ENCODE measurements at places on chromosomes 2 and 18.

GRCh38 chr18:79975985-79976680, 11.7 kb downstream of the HSBP1L1 start:
- no peak for DNase-seq

GRCh38 chr18:24695168-24695567, 234.7 kb downstream of the HRH4 start:
- DNase-seq: no peak

- DNase-seq: no peak
Measured at GRCh38 chr2:58651930-58652329, 410.8 kb upstream of the FANCL start.

- no peak for DNase-seq
Measured at GRCh38 chr18:79718126-79718525, 38.5 kb downstream of the CTDP1 start.

DNA sequence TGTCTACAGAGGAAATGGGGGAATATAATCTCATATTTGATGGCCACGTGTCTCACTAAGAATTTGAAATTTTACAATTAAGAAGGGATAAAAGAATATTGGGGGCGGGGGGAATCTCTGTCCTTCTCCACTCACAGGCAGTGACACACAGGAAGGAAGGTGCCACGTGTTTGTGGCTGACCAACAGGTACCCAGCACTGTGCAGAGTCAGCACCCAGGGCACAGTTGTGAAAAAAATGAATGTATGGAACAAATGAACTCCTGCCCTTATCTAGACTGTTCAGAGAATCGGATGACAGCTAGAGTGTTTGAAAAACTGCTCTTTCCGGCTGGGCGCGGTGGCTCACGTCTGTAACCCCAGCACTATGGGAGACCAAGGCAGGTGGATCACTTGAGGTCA, 317.0 kb upstream of the MYT1L start:
- no peak for DNase-seq

DNA sequence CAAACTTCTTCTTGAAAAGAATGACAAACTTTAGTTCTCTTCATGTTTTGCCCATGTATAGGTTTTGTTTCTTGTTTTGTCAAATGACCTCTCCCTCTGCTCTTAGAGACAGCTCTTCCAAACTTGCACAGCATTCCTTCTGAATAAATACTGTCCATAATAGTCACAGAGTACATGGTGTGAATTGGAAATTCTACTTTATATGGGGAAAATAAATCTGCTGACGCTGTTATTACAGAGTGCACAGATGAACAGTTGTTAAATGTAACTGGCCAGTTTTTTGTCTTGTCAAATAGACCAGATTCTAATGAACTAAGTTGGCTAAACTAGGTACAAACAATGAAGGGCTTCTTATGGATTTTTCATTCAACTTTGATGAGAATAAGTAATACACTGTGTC, 115.8 kb upstream of the DTNA start:
- no peak for DNase-seq

DNA sequence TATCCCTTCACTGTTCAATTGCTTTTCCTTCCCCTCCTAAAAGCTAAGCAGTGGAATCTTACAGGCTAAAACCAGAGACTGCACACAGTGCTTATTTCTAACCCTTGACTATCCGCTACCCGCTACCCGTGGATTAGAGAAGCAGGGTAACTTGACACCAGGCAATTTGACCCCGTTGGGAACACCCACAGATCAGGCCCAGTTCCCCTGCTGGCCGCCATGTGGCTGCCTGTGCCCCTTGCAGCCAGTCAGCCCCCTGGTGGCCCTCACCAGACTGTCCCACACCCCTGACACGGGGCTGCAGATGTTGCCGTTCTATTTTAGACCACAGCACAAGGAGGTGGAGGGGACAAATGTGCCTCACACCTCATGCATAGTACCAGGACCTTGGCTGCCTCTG, 74.8 kb downstream of the TXNL1 start:
- no peak for DNase-seq

GRCh38 chr2:20241973-20242726, 17.2 kb upstream of the SDC1 start:
- no peak for DNase-seq

DNA sequence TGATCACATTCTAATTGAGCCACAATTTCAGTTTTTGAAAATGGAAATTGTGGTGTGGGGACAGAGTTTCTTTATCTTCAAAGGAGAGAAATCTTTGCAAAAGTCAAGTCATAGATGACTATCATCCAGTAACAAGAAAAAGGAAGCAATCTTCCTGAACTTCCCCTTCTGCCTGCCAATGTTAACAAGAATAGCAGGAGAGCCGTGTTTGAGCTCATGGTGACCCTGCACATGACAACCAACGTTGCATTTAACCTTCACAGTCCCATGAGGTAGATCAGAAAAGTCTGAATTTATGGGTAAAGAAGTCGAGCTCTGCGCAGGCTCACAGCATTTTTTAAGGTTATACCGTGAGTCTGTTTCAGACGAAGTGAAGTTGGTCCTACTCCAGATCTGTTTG, 454.9 kb downstream of the LPIN1 start:
- no peak for DNase-seq

- no peak for DNase-seq
Measured at GRCh38 chr2:235373171-235373570, 120.7 kb upstream of the AGAP1 start.

DNA sequence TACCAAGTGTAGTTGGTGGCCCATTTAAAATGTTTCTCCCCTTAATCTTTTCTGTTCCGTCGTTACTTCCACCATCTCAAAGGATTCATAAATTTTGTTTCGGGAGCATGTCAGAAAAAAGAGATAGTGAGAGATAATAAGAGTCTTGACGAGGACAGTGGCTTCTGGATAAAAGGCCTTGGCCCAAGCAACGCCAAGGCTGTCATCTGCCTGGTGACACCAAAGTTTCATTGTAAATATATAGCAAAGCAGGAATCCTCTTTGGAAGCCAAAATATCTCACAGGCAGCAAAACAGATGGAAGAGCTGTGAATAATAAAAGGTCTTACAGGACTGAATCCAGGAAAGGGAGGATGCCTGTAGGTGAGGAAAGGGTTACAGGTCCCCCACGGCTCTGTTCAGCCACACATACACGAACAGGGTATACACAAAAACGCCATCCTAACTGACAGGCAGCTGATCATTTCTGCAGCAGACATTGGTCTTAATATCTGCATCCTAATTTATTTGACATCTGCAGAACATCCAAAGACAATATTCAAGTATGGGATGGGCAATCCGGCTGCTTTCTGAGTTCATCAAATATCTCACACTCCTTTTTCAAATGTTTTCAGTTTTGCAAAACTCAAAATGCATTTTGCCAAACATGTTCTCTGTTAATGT, 382.8 kb downstream of the OSR1 start:
- DNase-seq: no peak

GRCh38 chr2:28325173-28325566, 67.5 kb upstream of the FOSL2 start:
- no peak for DNase-seq

DNA sequence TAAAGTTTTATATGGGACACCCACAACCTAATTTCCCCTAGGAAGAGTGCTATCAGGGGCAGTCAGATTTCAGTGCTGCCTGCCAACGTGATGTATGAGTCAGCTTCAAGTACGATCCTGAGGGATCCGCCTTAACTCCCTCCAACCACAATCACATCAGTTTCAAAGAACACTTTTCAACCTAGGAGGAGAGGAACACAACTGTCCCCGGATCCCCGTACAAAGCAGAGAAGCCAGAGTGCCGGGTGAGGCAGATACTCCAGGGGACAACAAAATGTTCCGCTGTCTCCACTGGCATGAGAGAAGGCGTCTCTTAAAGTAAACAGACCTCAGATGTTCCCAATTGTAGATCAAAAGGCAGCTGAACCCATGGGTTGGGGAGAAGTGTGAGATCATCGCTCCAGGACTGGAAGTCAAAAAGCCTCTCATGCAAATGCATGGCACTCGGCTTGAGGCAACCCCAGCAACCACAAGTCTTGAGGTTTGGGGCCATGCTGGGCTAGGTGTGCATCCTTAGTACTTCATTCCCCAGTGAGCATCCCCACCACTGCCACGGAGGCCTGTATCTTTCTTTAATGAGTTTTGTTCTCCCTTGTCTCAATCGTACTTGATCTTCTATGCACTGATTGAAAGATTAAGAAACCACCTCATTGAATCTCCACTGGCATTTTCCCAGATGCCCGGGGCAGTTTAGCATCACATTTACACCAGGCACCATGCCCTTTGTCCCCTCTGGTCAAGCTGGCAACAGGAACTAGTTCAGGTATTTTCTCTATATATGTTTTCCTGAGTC, 91.0 kb upstream of the CCBE1 start:
- no peak for DNase-seq

- no peak for DNase-seq
Measured at GRCh38 chr2:177501186-177501585, 108.6 kb downstream of the AGPS start.

DNA sequence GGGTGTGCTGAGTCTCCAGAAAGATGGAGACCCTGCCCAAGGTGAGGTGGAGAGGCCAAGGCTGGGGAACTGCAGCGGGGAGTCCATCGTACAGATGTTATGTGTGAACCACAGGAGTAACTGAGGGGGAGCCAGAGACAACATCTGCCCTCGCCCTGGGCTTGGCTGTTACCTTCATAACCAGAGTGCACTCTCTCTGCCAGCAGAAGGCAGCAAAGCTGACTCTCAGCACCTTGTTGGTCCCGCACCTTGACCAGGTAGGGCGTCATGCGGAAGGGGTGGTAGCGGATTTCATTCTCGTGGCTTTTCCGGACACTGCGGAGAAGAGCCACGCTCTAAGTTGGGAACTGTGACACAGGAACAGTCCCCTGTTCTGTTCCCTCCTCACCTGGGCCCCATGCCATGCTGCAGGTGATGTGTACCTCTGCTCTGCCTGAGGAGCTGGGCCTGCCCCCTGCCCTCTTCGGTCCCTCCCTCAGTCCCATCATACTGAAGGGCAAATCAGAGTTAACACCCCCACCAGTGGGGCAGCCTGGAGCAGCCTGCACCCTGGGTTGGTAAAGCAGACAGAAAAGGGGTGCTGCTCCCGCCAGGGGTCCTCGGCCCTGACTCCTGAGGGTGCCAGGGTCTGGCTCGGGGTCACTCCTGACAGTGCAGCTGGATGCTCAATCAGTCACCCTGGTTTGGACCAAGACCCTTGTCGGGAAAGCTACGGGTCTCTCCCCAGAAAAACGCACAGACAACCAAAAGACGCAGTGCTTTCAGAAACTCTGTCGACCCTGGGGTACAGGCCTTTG, 20.3 kb downstream of the PER2 start:
- DNase-seq: no peak

- no peak for DNase-seq
Measured at GRCh38 chr2:8754106-8754776, 72.4 kb downstream of the ID2 start.

DNA sequence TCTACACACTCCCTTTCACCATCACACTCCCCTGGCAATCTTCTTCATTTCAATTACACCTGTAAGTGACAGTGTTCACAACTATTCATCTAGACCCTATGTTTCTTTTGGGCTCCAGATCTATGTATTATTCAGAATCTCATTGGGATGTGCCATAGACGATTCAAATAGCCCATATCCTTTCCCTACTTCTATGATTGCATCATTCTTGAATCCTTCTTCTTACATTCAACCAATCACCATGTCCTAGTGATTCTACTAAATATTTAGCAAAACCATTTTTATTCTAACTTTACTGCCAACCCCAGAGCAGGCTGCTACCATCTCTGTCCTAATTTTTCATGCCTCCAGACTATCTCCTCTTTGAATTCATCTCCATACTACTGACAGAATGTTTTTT, 106.4 kb downstream of the TDRD15 start:
- no peak for DNase-seq

GRCh38 chr2:95539290-95539689, 52.5 kb upstream of the TRIM43 start:
- DNase-seq: no peak

DNA sequence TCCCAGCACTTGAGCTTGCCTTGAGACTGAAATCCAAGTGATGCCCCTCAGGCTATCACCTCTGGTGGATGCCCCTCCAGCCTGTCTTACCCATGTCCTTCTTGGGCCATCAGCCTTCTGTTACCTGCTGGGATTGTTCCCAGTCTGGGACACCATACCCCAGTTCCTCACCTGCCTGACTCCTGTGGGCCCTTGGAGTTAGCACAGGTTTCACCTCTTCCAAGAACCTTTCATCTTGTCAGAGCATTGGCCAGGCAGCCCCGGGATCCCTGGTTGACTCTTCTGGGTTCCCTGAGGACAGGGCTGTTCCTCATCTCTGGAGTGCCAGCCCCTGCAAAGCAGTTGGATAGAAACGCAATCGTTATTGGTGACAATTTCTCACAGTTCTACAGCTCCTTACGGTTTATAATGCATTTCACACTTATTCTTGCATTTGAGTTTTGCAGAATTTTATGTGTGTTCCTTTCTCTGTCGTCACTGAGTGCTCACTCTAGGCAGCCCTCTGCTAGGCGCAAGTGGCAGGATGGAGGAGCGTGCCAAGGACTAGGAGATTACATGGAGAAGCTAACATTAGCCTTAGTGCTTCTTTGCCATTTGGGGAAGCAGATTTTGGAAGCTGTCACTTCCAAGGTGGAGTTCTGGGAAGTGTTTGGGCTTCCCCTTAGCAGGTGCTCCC, 139.7 kb downstream of the DDX1 start:
- DNase-seq: no peak

DNA sequence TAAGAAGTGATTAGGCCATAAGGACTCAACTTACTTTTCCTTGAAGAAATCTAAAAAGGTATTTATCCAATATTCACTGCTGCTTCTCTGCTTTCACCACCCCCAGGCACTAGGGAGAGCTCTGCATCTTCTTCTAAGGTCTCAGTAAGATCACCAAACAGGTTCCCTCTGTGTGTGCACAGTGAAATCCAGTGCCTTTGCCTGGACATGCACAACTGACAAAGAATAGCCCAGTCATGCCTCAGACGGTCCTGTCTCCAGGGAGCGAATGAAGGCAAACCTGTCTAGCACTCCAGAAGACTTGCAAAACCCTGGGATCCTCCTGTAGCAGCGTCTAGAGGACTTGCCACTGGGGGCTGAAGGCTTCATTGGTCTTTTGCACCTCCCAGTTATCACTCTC, 344.5 kb upstream of the LRATD1 start:
- no peak for DNase-seq

GRCh38 chr2:178526256-178526655, 46.0 kb downstream of the PLEKHA3 start:
- no peak for DNase-seq
